ENCODE measurements at places on chromosomes 16 and 17.
A peak's percentile ranks its signal among the peaks of the same experiment; 100 is the strongest.

DNA sequence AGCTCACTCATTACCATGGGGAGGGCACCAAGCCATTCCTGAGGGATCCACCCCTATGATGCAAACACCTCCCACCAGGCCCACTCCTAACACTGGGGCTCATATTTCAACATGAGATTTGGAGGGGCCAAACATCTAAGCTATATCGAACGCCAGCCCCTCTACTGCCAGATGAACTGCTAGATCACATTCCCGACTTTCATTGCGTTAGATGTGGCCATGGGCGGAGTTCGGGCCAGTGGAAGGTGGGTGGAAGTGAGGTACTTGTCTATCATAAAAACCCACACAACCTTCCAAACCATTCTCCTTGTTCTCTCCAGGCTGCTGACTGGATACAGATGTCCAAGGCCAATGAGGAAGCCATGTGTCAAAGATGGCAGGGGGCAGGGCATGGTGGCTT, 27.0 kb upstream of the ANKRD40CL start:
- no peak for DNase-seq

GRCh38 chr17:59828478-59828760, 64.3 kb downstream of the TUBD1 start:
- no peak for DNase-seq

GRCh38 chr16:30063278-30063892, 2.2 kb upstream of the ALDOA start:
- no peak for DNase-seq

GRCh38 chr16:80417706-80418271, 123.0 kb upstream of the DYNLRB2 start:
- no peak for DNase-seq

DNA sequence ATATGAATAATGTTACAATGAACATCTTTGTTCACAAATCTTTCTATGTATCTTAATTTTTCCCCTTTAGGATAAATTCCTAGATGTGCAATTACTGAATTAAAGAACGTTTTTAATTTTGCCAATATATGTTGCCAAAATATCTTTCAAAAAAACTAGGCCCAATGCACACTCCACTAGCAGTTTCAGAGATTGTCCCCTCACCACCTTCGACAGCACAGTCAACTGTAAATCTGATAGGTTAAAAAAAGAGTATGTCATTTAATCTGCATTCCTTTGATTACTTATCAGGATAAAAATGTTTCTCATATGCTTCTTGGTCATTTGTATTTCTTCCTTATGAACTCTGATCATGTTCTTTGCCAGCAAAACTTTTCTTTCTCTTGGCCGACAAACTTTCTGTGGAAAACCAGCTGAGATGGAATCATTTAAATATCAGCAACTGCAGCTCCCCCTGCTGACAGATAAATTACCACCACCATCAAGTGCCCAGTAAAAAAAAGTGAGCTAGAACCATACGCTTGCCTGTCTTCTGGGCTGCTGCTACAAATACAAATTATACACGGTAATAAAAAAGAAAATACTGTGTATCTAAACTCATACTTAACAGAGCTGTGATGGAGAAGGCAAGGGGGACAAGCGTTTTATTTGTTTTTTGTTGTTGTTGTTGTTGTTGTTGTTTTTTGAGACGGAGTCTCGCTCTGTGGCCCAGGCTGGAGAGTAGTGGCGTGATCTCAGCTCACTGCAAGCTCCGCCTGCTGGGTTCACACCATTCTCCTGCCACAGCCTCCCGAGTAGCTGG, 19.6 kb upstream of the KANSL1 start:
- DNase-seq = no peak

- DNase-seq = no peak
Measured at GRCh38 chr16:66065925-66066324, 300.6 kb upstream of the CDH5 start.

DNA sequence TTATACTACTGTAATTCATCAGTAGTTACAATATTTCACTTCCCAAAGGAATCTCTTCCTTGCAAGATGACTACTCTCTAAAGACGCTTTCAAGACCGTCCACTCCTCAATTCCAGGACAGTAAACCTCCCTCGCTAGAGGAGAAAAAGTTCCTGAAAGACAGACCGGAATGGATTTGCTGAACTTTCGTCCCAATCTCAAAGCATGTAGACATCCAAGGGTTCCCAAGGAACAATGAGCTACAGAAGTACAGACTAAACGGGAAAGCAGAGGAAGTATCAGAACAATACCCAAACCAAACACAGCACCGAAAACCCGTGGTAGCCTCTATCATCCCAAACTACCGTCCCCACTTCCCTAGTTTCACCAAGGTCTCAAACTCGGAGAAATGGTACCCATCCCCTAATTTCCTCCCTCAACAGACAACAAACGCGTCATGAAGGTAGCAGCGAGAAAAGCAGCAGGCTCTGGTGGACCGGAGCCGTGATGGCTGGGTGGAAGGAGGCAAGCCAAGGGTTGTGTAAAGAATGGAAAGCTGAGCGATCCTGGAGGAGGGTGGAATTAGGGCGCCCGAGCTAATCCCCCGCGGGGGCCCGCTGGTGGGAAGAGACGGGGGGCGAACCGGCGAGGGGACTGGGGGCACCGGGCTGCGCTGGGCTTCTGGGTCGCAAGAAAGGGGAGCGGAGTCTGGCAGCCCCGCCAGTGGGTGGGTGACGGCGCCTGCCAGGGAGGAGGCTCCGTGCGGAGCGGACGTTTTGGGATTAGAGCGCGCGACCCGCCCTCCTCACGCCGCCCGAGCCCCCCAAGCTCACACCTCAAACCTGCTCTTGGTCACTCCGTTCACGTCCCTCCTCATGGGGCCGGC, 647 bp downstream of the FBXL20 start:
- peak; percentile 80 for DNase-seq

- peak; percentile 82 for DNase-seq
Measured at GRCh38 chr16:56625943-56626654, 518 bp downstream of the MT1E start.

DNA sequence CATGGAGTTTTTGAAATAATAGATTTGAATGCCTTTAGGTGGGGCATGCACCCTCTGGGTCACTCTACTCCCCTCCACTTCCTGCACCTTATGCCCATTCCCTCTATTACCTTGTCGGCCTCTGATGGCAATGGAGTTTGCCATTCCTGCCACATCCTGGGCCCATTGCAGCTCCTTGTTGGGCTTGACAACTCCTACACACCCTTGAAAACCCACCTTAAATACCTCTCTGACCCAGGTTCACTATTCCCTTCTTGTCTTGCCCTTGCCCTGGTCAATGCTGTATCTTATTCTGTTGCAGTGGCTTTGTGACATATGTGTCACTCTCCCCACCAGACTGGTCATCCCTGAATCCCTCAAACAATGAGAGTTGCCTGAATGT, 2.4 kb downstream of the CCR7 start:
- no peak for DNase-seq

Measured in aorta (tissue), 5 donors.